ENCODE measurements at places on chromosomes 1 and 21.

DNA sequence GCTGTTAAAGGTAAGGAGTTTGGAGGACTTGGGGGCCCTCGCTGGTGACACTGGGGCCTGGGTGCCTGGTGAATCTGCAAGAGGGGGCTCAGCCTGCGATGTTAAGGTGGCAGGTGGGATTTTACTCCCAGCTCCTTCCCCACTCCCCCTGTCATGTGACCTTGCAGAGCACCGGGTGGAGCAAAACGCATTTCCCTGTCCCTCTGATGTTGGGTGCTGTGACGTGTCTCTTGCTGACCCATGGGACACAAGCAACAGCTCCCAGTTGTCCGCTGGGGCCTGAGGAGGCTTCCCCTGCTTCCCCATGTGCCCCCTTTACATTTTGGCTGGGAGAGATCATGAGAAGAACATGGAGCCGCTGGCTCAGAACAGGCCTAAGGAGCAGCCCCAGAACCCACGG is 319.0 kb downstream of the MATN1 start:
- no peak for DNase-seq

- DNase-seq: peak; percentile 34
These were observed 37.8 kb downstream of the SGIP1 start for GRCh38 chr1:66571789-66572188.

GRCh38 chr1:90724361-90724760 is 7.3 kb upstream of the BARHL2 start:
- DNase-seq: no peak

DNA sequence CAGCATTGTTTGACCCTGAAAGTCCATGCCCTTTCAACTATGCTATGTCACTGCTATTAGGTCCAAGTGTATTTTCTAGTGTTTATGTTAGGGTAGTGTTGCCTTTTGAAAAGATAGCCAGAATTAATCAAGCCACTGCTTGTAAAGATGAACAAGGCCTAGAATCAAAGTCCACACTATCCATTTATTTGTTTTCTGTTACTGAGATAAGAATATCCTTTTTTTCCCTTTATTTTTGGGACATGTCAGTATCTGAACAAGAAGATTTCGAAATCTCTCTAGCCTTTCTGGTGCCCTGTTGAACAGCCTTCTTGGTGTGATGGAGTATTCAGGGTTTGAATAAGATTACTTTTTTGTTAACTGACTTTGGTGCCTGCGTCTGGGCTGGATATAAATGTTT is 16.7 kb downstream of the UBAP2L start:
- DNase-seq: no peak

GRCh38 chr1:81650776-81651175 is 150.0 kb upstream of the ADGRL2 start:
- no peak for DNase-seq

Data from fibroblast of skin of left quadriceps (primary cell).